NCI-H69 (cell line): ENCODE measurements at places on chromosomes 2 and 18.

- no peak for DNase-seq
Measured at GRCh38 chr2:230318190-230319121, 8.5 kb upstream of the SP140L start.

- DNase-seq: no peak
Measured at GRCh38 chr2:60379684-60380083, 173.8 kb downstream of the BCL11A start.

GRCh38 chr2:229096409-229097066 is 174.5 kb downstream of the PID1 start:
- DNase-seq: no peak

DNA sequence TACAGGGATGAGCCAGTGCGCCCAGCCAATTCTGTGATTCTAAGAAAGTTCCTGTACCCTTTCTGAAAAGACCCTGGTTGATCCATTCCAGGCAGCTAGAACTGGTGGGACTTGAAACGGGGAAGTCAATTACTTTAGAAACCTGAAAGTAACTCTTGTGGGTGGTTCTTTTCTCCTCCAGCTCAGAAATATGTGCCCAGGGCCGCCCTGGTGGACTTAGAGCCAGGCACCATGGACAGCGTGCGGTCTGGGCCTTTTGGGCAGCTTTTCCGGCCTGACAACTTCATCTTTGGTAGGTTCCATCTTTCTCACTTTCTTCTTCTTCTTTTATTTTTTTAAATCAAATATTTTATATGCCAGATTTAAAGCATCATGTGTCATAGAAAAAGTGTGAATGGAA is 2.7 kb downstream of the TUBB6 start:
- DNase-seq: no peak

- no peak for DNase-seq
Measured at GRCh38 chr2:100192825-100193224, 50.4 kb upstream of the AFF3 start.
